Activated CD4-positive, CD25-positive, alpha-beta regulatory T cell treated with anti-CD3 and anti-CD28 coated beads, Interleukin-2, amount 50 U/mL, for 16 hours (primary cell): ENCODE measurements at places on chromosomes 3 and 15.

- no peak for DNase-seq
Observed at GRCh38 chr3:107816107-107816506, 274.7 kb downstream of the CD47 start.

- DNase-seq: no peak
Observed at GRCh38 chr3:36416599-36416998, 36.3 kb downstream of the STAC start.

DNA sequence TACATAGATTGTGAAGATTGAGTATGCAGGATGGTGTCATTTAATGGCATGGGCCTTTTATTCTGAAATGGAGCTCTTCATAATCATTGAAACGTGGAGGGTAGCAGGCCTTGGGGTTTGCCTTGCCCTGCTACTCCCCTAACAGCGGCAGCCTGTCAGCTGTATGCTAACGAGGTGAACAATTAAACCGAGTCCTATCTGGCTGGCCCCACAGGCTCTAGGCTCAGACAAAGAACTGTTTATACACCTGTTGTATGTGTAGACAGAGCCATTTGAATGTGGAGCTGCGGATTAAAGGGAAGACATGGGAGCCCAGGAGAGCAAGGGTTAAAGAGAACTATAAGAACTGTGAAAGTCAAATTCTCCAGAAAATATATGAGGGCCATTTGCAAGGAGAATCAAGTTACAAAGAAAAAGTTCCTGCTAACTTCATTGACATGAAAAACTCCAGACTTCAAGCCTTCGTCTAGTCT is 116.7 kb upstream of the CGNL1 start:
- DNase-seq: no peak

DNA sequence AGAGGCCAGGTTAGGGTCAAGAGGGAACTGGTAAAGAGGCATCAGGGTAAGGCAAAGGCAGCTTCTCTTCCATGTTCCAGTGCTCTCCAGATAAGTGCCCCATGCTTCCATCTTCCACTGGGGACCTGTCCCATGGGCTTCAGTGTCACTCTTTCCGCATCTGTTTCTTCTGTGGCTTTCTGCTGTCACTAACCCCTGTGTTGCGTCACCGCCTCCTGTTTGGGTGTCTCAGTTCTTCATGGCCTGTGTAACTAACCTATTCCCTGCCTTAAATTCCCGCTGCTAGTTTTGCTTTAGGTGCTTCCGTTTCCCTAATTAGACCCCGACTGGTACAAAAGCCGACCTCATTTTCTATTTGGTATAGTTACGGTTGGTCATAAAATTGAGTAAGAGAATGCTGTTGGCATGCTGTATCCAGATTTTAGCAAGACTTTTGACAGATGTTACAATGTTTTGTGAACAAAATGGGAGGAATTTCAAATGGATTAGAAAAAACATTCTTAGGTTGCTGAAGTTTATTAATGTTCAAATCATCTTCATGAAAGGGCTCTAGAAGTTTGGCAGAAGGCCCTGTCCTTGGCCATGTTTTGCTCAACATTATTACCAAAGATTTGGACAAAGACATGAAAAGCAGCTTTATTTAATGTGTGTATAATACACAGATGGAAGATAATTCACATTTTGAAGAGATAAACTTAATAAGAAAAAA is 245.3 kb downstream of the BBX start:
- DNase-seq: no peak

DNA sequence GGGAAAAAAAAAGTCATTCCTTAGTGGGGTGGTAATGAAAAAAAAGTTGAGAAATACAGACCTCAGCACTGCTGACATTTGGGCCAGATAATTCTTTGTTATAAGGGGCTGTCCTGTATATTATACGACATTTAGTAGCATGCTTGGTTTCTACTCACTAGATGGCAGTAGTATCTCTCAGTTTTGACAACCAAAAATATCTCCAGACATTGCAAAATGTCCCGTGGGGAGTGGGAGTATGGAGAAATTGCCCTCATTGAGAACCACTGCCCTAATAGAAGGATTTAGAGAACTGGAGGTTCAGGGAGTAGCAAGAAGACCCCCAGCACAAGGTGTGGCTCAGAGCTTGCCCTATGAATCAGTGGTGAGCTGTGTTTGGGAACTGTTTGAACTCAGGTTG is 28.6 kb upstream of the TEX264 start:
- DNase-seq: no peak

GRCh38 chr3:28841441-28841840 is 439.4 kb upstream of the RBMS3 start:
- DNase-seq: no peak

- DNase-seq: no peak
Observed at GRCh38 chr15:48516121-48516520, 129.4 kb downstream of the FBN1 start.

DNA sequence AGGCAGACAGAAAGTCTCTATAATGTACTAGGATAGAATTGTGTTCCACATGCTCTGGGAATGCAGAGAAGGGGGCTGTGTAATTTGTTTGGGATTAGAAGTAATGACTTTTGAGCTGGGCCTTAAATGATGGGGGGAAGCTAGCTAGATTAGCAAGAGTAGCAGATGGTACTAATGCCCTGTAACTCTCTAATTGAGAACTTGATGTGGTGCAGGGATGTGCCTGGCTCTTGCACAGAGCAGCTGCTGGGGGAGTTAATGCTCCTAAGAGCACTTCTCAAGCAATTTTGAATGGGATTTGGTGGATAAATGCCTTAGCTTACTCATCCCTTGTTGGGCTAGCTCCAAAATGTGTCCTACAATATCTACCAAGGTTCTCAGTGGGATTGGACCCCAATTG is 12.4 kb upstream of the SYN2 start:
- DNase-seq: no peak

DNA sequence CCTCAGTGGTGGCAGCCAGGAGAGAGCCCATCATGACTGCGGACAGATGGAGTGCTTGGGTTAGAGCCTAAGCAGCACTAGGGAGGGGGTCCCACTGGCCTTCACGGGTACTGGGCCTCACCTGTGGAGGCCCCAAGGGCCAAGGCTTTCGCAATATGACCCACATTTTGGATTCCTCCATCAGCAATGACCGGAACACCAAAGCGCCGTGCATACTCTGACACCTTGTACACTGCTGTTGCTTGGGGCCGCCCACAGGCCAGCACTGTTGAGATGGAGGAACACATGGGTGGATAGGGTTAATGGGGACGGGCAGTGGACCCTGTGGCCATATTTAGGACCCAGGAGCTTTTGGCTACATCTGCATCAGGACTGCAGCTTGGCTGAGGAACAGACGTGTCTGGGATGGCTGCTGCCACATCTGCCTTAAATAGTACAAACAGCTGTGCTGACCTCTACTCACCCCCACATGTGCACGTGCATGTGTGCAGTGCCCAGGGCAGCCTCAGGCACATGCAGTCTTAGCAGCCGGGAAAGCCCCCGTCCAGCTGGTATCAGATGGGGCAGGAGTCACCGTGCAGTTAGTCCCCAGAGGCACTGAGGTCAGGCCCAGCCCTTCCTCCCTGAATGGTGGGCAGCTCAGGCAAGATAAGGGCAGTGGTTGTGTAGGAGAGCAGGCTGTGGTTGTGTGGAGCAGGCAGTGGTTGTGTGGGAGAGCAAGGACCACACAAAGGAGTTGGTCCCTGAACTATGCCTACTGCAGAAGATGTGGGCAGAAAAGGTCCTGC is 3.3 kb downstream of the NDUFAF3 start:
- DNase-seq: no peak

DNA sequence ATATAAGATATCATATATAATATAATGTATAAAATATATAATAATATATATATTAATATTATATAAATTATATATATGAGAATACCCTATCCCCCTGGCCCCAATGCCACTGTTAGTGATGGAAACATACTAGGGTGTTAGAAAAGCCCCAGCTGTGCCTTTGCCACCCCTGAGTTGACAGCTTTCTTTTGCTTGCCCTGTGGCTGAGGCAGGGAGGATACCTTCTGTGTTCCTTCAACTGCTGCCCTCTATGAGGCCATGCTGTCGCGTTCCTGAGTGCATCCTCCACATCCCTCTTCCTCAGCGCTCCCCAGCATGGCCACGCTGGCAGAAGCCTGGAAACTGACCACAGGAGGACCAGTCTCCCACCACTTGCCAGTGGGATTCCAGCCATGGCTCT is 26.3 kb downstream of the FAN1 start:
- DNase-seq: no peak

DNA sequence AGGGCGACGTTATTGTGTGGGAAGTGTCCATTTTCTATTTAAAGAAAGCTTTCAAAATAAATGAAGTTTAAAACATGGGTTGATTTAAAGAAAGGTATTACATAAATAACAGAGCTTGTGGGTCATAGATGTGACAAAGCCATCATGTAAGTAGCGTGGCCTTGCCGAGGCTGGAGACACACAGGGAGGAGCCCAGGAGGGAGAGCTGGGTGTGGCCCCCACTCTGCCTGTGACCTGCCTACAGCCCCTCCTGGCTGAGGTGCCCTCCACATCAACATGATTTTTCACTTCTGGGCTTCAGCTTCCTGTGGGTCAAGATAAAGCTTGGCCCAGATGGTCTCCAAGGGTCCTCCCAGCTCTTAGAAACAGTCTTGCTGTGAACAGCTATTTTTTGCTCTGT is 12.5 kb upstream of the MGLL start:
- DNase-seq: no peak

DNA sequence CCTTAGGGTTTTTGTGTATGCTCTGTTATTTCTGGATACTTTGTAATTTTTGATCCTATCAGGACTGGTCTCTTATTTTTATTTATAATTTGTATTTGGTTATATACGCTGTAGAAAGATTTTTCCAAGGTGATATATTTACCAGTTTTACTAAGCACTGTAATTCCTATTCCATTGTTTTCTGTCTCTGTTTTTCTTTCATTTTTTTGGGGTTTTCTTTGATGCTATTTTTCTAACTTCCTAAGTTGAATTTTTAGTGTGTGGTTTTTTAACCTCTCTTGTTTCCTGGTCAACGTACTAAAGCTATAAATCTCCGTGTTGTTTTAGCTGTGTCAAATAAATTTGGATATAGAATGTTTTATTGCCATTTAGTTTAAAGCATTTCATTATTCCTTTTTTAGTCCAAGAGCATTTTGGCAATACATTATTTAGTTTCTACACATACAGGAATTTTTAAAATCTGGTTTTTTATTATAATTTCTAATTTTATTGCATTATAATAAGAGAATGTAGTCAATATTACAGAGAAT is 128.1 kb upstream of the THRB start:
- no peak for DNase-seq

GRCh38 chr3:104460477-104461406 is 906.0 kb upstream of the ALCAM start:
- DNase-seq: no peak

DNA sequence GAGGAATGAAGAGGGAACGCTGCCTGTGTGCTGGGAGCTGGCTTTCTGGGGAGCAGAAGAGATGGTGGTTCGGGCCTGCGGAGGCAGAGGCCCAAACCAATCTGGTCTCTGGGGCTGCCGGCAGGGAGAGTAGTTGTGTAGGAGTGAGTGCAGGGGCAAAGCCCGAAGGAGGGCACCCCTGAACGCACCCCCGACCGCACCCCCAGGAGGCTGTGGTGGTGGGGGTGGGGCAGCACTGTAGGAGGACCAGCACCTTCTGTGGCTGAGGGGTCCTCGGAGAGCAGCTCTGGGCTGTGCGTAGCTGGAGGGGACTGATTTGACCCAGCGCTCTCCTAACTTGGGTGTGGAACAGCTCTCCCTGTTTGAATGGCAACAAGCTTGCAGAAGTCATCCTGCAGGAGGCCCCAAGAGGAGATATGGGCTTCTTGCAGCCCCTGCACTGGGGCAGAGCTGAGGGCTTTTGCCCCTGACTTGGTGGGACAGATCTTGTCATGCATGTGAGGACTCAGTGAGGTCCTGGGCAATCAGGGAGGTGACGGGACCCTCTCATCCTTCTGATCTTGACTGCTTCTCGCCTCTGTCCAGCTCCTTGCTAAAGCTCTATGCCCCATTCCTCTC is 26.1 kb downstream of the C15orf39 start:
- DNase-seq: no peak

DNA sequence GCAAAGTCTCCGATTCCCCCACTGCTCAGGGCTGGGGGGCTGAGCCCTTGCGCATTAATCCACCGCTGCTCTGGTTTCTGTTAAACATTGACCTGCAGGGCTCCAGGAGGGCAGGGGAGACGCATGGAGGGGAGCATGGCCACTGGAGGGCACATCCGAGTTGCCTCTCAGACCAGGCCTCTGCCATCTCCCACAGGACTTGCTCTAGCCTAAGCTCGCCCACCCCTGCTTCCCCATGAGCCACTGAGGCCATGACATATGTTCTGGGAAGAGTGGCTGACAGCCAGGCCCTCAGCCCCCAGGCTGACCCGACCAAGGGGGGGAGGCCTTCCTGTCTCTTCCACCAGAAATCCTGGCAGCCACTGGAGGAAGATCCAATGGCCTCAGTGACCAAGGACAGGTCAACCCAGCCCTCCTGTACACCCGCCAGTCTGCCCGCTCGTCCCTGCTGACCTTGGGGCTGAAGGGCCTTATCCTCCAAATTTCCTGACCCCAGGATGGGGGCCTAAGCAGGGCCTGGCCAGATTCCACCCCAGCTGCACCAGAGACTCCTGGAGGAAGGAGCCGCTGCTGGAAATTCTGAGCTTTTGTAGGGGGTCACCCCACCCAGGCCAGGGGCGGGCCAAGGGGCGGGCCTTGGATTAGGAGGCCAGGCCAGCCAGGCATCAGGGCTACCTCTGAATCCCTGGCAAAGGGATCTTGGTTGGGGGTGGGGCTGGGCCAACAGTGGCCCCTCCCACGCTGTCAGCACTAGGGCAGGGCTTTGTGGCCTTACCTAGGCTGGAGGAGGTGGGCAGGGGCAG is at the start of gene HYAL1:
Gene HYAL1, minus strand, starts transcription at position 562 of the 803 bp plus-strand sequence. CDS start 618 bp downstream, outside the sequence.
- DNase-seq: no peak

DNA sequence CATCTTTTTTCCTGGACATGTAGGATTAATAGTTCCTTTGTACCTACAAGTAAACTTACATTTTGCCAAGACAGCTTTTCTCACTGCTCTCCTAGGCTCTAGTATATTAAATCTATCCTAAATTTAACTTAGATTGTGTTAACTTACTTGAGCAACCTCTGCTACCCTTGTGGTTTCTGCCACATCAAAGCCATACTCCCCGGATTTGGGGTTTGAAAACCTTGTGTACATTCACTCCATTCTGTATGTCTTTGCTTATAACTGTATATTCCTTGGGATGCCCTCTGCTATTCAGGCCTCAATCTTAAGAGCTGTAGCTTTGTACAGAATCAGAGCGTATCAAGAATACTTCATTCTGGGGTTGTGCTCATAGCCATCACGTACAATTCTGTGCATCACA is 60.4 kb downstream of the ARIH1 start:
- no peak for DNase-seq
